Stimulated activated CD8-positive, alpha-beta memory T cell treated with anti-CD3 and anti-CD28 coated beads, Interleukin-7, amount 100 ng/mL, for 1 hour (primary cell): ENCODE measurements at places on chromosomes 16 and 17.

DNA sequence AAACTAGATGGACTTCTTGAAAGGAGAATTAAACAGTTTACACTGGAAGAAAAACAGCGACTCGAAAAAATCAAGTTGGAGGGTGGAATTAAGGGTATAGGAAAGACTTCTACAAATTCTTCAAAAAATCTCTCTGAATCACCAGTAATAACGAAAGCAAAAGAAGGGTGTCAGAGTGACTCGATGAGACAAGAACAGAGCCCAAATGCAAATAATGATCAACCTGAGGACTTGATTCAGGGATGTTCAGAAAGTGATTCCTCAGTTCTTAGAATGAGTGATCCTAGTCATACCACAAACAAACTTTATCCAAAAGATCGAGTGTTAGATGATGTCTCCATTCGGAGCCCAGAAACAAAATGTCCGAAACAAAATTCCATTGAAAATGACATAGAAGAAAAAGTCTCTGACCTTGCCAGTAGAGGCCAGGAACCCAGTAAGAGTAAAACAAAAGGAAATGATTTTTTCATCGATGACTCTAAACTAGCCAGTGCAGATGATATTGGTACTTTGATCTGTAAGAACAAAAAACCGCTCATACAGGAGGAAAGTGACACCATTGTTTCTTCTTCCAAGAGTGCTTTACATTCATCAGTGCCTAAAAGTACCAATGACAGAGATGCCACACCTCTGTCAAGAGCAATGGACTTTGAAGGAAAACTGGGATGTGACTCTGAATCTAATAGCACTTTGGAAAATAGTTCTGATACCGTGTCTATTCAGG, 85.0 kb downstream of the C17orf58 start:
- no peak for DNase-seq

- DNase-seq = no peak
These were observed 1.0 kb downstream of the DCTN5 start for GRCh38 chr16:23642246-23642774.

DNA sequence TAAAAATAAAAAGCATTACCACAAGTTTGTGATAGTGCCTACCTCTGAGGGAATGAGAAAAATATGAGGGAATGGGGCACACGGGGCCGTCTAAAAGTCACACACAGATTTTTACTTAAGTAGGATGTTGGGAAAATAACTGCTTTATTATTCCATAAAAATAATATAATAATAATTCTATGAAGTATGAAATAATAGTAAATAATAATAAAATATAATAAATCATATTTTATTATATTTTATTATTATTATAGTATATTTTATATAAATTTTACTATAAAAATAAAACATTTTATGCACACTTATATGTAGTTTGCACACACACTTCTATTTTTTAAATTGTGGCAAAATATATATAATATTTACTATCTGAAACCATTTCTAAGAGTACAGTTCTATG, 92.3 kb downstream of the BMERB1 start:
- DNase-seq = no peak

- no peak for DNase-seq
These were observed 1.9 kb upstream of the SMIM5 start for GRCh38 chr17:75631353-75631752.

DNA sequence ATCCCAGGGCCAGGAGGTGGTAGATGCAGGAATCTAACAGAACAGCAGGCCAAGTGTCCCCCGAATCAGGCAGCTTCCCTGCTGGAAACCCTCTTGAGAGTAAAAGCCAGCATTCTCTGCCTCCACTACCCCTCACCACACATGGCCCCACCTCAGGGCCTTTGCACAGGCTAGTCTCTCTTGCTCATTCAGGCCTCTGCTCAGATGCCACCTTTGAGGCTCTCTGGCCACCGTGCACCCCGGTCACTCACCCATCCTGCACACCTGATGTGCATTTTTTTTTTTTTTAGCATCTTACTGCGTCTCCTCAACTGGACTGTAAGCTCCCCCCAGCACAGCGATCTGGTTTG, 34.5 kb upstream of the GSE1 start:
- no peak for DNase-seq

GRCh38 chr17:35879773-35880654, at the start of gene CCL5:
Gene CCL5, minus strand, starts transcription at chr17:35880360.
- DNase-seq = peak; percentile 51

- no peak for DNase-seq
These were observed 647 bp downstream of the PRSS8 start for GRCh38 chr16:31134625-31135534.

DNA sequence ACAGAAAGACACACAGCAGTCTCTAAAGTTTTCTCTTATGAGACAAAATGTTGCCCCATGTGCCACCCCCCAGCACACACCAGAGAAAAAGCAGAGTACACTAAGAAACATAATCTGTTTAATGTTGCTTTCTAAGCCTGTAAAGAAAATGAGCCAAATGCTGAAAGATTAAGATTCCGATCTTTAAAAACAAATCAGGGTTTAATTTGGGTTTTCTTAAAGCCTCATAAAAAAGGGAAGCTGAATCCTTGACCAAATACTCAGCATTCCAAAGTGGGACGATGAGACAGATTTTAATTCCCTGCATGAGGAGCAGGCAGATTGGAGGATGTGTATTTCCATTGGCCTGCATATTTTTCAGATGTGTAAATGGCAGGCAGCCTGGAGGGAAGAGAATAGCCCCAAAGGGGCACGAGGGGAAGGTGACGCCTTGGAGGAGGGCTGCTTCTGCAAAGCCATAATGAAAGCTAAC, 118.4 kb downstream of the COPRS start:
- no peak for DNase-seq

GRCh38 chr17:1216217-1217088, 36.7 kb upstream of the ABR start:
- DNase-seq = no peak

DNA sequence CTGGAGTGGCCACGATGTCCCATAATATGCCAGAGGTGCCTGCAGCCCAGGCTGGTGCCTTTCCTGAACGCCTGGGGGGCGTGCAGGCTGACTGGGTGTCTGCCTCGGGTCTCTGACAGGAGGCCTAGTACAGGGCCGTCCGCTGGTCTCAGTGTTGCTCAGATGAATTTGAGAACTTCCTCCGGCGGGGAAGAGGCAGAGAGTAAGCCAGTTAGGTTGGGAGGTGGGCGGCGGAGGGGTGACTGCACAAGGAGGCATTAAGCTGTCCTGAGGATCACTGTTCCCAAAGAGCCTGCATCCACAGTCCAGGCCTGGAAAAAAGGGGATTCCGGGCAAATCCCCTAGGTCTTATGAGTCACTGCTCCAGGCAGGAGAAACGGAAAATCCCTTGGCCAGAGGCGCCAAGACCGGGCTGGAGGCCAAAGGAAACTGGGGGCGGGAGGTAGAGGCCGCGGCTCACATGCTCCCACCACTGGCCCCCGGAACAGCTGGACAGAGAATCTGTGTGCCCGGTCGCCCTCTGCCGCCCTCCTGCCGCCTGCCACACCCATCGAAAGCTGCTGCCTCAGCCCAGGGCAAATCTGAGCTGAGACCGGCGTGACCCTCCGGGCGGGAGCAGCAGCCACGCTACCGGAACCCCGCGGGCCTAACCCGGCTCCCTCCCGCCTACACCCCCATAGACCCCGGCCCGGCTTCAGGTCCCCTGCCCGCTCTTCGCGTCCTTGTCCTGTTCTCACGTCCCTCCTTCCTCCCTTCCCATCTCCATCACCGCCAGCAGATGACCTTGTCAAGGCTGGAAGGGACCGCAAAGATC, 1.2 kb downstream of the TRIM47 start:
- no peak for DNase-seq

DNA sequence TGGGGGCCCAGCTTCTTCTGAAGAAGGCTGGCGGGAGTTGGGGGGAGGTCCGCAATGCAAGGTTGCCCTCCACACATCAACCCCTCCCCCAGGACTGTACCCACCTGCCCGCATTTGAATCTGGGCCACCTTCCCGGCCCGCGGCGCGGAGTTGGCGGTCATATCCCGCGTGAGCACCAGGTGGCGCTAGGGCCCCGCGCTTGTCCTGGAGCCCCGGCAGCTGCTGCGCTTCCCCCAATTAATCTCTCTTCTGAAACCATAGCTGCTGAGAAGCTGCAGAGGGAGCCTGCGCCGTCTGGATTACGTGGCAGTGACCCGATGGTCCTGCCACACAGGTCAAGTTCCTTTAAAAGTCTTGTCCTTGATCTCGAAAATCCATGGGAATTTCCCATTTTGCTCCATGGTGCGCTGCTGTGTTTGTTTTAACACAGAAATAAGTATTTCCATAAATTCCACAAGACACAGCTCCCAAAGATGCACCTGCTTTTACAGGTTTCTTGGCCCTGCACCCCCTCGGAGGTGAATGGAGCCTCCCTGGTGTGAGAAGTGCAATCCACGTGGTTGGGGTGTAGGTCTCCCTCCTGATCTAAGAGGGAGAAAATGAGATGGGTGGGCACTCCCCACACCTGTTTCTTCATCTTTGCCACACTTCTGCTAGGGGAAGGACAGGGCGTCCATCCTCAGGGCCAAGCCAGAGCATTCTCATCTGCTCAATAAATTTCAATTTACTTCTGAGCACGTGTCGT, 22.1 kb downstream of the COX4I1 start:
- DNase-seq = peak; percentile 63

DNA sequence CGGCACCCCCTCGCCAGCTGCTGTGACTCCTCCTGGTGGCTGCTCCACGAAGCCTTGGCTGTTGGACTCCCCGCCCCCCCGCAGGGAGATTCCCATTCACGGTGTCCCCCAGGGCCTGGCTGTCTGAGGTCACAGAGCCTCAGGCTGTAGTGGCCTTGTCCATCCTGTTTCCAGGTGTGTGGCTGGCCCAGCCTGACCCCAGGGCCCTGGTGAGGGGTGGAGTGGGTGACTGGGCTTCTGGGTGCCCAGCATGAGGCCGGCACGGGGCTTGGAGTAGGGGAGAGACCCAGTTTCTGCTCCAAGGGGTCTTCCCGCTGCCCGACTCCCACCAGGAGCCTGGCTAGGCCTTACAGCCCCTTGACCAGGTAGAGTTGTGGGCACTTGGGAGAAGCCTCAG, 10.4 kb downstream of the PRSS27 start:
- no peak for DNase-seq

DNA sequence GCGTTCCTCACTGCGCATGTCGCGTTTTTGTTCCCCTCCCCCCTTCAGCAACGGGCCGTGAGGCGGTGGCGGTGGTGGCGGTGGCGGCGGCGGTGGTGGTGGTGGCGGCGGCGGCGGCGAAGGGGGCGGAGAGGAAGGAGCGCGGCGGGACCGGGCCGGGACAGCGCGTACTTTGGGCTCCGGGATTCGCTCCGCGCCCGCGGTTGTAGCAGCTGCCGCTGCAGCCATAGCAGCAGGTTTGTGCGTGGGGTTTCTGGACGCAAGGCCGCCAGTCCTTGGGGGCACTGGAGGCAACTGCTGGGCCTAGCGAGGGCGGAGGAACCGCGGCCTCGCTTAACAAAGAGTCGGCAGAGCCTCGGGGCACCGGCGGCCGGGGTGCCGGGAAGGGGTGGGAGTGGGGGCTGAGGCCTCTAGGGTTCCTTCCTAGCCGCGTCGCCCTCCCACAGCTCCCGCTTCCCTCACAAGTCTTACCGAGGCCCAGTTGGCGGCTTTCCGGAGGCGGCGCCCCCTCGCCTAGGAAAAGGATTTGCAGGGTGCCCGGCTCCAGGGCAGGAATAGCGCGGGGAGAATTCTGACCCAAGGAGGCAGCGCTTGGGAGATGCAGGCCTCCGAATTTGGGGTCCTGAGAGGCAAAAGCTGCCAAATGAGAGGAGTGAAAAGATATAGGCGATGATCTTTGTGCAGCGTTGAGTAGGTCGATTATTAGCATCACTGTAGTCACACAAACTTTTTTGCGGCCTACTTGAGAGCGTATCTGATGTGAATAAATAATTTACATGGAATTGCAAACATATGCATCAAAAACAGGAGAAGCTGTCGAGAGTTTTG, at the start of gene DDX42:
Gene DDX42, plus strand, starts transcription at position 30 of the 828 bp plus-strand sequence. CDS start 12,880 bp downstream, outside the sequence.
- peak; percentile 80 for DNase-seq

GRCh38 chr16:24516900-24517669, 22.3 kb upstream of the RBBP6 start:
- peak; percentile 31 for DNase-seq

- no peak for DNase-seq
These were observed 14.4 kb upstream of the CBX8 start for GRCh38 chr17:79811011-79811867.

GRCh38 chr17:2453866-2454265, 53.0 kb upstream of the MNT start:
- DNase-seq = no peak

DNA sequence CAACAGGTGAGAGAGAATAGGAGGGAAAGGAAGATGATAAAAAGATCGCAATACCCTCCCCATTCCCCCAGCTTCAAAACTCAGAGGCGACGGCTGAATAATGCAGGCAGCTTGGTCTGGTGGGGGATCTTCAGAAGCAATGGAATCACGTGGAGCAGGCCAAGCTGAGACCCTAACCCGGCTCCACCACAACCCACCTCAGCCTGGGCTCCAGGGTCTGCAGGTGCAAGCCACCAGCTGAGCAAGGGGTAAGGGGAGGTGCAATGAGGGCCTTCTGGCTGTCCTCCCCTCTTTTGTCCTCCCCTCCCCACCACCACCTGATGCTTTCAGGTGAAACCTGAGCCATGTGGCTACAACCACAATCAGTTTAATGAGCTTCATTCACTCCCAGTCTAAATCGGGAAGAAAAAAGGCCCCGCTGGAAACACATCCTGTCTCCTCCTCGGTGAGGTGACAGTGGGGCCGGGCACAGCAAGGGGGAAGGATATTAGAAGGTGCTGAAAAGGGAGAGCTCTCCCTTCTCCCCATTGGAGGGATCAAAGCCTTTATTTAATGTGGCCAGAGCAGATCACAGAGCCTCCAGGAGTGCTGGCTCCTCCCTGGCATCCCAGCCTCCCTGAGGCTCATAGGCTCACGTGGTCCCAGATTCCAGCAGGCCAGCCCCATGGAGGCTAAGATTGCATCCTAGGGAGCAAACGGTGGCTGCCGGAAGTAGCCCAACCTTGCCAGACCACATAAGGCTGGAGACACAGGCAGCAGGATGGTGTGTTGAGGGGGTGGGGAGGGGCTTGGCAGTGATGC, 261.0 kb downstream of the SOX9 start:
- DNase-seq = no peak

GRCh38 chr17:53807286-53807685, 15.4 kb upstream of the KIF2B start:
- no peak for DNase-seq

DNA sequence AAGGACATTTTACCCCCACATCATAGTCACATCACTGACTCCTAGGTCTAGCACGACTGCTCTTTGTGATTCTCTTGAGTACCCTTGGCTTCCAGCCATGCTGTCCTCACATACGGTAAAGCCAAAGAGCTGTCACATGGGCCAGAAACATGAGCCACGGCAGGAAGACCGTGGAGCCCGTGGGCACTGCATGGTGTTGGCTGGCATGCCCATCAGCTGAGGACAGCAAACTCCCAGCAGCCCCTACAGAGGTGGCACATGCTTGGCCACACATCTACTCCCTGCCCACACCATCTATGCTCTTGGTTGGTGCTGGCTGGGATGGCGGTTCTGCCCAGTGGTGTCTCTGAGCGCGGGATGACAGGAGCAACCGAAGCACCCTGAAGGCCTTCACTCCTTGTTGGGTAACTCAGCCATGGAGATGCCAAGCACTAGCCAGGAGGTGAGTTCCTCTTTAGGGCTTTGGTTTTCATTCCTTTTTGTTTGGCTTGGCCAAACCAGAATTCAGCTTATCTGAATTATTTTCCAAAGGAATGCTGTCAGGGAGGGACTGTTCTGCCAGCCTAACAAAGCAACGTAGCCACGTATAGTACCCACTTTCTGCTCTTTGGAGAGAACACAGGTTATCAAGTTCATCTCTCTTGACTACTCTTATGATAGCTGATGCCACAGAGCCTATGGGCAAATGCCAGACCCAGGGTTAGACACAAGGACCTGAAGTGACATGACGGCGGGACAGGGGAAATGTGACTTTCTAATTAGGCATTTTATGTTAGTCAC, 10.0 kb downstream of the TNFAIP1 start:
- no peak for DNase-seq
